ENCODE measurements at places on chromosomes 6 and 20.

- DNase-seq: no peak
These were observed 940.2 kb upstream of the CITED2 start for GRCh38 chr6:140314682-140315081.

GRCh38 chr20:55471052-55472006 lies 534.0 kb downstream of the CBLN4 start:
- no peak for DNase-seq

GRCh38 chr6:167930295-167930694 lies 67.2 kb upstream of the KIF25 start:
- DNase-seq: no peak

- no peak for DNase-seq
These were observed 57.2 kb downstream of the MTFR2 start for GRCh38 chr6:136192902-136193301.

DNA sequence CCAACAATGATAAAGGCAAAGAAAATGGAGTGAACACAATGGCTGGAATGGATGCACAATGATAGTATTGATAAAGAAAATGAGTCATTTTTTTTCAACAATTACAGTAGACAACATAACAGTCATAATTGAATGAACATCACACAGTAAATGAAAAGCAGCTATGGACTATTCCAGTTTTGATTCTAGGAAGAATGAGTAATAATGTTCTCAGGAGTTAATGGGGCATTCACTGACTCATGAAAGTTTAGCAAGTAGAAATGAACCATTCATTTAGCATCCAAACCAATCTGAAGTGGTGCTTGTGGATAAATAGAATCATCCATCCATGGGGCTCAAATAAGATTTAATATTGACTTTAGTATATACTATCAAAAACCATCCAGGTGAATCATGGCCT lies 1029.5 kb upstream of the GJE1 start:
- no peak for DNase-seq

GRCh38 chr6:19587238-19587942 lies 249.8 kb upstream of the ID4 start:
- no peak for DNase-seq
